ENCODE measurements at places on chromosomes 1 and 21. TPM values are rescaled to one million over a fixed set of nuclear protein-coding genes. Genes with fewer than 3 reads are reported as not detected.

DNA sequence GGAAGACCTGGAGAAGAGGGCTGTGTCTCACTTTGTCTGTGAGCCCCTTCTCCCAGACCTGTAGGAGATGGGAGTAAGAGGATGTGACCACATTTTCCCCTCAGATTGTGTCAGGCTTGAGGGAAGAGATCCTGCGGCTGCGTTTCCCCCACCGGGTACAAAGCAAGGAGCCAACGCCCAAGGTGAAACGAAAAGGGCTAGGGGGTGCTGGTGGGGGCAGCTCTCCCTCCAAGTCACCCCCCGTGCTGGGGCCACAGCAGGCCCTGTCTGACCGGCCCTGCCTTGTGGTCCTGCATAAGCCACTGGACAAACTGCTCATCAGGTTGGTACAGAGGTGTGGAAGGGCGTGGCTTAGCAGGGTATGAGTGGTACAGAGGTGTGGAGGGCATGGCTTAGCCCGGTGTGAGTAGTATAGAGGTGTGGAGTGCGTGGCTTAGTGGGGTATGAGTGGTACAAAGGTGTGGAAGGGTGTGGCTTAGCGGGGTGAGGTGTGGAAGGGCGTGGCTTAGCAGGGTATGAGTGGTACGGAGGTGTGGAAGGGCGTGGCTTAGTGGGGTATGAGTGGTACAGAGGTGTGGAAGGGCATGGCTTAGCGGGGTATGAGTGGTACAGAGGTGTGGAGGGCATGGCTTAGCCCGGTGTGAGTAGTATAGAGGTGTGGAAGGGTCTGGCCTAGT, 30.6 kb downstream of the HYI start:
- H3K36me3 ChIP-seq: peaks cover 18% of the 10 kb centered on the region
- no peaks in the 10 kb centered on the region for H3K4me1 ChIP-seq
- no peak overlapping the region for H3K27ac ChIP-seq
- no peak overlapping the region for H3K4me3 ChIP-seq
- no peak for DNase-seq

GRCh38 chr1:222098404-222098803, 356.5 kb upstream of the DUSP10 start:
- no peak overlapping the region for H3K4me3 ChIP-seq
- no peak overlapping the region for H3K27ac ChIP-seq
- H3K27me3 ChIP-seq: no peaks in the 10 kb centered on the region
- H3K4me1 ChIP-seq: no peaks in the 10 kb centered on the region
- H3K36me3 ChIP-seq: no peaks in the 10 kb centered on the region

DNA sequence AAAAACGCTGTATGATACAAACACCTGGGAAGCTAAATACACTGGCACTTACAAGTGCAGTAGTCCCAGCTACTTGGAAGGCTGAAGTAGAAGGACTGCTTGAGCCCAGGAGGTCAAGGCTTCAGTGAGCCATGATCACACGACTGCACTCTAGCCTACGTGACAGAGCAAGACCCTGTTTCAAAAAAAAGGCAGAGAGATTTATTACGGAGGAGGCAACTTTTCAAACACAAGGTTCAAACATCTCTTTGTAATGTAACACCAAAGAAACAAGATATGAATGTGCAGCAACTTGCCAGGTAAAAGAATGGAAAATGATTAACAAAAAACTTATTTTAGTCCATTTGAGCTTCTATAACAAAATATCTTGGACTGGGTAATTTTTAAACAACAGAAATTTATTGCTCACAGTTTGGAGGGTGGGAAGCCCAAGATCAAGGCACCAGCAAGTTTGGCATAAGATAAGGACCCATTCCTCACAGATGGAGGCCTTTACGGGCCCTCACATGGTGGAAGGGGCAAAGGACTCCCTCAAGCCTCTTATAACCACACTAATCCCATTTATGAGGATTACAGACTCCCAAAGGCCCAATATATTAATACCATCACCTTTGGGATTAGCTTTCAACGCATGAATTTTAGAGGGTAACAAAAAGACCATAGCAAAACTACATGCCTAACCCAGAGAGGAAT, 73.3 kb downstream of the EVI5 start:
- H3K4me3 ChIP-seq: no peak overlapping the region
- H3K27ac ChIP-seq: no peak overlapping the region
- H3K27me3 ChIP-seq: peaks cover 4% of the 10 kb centered on the region
- H3K4me1 ChIP-seq: no peaks in the 10 kb centered on the region

GRCh38 chr1:157585984-157586383, 11.9 kb downstream of the FCRL4 start:
- H3K27ac ChIP-seq: no peak overlapping the region
- H3K4me3 ChIP-seq: no peak overlapping the region
- H3K27me3 ChIP-seq: peaks cover under 1% of the 10 kb centered on the region
- no peaks in the 10 kb centered on the region for H3K36me3 ChIP-seq
- no peaks in the 10 kb centered on the region for H3K4me1 ChIP-seq

- no peaks in the 10 kb centered on the region for H3K36me3 ChIP-seq
- DNase-seq: no peak
- no peak overlapping the region for H3K4me3 ChIP-seq
- no peaks in the 10 kb centered on the region for H3K27me3 ChIP-seq
- H3K4me1 ChIP-seq: peaks cover 14% of the 10 kb centered on the region
- H3K27ac ChIP-seq: no peak overlapping the region
Measured at GRCh38 chr1:101205457-101205856, 31.4 kb upstream of the S1PR1 start.

DNA sequence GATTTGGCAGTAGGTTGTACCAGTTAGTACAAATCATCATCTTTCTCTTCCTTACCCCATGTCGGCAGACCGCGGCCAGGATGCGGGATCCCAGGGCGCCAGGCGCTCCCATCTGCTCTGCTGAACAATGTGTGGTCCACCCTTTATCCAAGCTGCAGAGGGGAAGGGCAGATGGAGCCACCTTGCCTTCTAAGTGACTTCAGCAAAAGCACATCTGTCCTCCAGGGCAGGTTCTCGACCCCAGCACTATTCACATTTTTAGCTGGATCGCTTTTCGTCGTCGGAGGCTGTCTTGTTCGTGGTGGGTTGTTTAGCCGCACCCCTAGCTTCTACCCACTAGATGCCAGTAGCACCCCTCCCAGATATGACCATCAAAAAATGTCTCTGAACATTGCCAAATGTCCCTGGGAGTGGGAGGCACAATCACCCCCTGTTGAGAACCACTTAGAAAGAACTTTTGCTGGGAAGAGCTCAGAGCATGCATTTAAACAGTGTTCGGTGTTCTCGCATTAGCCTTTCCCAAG, 58.1 kb upstream of the SIM2 start:
- DNase-seq: no peak
- H3K27me3 ChIP-seq: peaks cover 1% of the 10 kb centered on the region
- H3K36me3 ChIP-seq: no peaks in the 10 kb centered on the region
- H3K4me3 ChIP-seq: no peak overlapping the region
- H3K27ac ChIP-seq: no peak overlapping the region
- peaks cover 7% of the 10 kb centered on the region for H3K4me1 ChIP-seq

Gene KRTAP19-8
- not detected for total RNA-seq

Gene PRR9
- not detected for total RNA-seq

Gene NCMAP
- 0.20 TPM for total RNA-seq

Gene OR2G2
- total RNA-seq: not detected
